Activated CD8-positive, alpha-beta T cell treated with anti-CD3 and anti-CD28 coated beads, Interleukin-2, amount 10 ng/mL, durations not matched to agents 7 days and 5 days (primary cell): ENCODE measurements at places on chromosomes 6 and 20.

DNA sequence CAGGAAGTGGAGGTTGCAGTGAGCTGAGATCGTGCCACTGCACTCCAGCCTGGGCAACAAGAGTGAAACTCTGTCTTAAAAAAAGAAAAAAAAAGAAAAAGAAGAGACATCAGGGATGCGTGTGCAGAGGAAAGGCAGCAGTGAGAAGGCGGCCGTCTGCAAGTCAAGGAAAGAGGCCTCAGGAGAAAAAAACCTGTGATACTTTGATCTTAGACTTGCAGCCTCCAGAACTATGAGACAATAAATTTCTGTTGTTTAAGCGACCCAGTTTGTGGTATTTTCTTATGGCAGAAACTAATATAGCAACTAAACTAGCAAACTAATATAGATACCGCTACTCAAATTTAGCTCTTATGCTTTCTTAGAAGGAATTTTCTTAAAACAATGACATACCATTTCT is 36.1 kb downstream of the FGD2 start:
- no peak for DNase-seq

DNA sequence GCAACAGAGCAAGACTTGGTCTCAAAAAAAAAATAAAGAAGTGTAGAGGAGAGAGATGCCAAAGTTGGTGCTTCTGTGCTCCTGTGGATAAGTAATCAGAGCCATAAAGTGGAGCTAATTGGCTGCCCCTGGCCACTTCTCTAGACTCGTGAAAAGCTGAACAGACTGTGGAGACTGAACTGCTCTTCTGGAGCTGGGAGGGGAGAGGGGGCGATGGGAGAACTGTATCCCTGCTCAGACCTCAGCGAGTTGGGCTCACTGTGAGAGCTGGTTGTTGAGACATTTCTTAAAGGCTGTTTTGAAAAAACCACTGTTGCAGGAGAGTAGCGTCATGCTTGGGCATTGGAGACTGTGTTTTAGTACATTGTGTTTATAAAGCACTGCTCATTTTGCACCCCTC is 125.7 kb downstream of the TCP11 start:
- DNase-seq = no peak

- no peak for DNase-seq
These were observed 12.6 kb downstream of the ANKEF1 start for GRCh38 chr20:10047427-10047826.

GRCh38 chr6:44262467-44263353 is 2.6 kb downstream of the NFKBIE start:
- DNase-seq = no peak

- DNase-seq = no peak
These were observed 562 bp upstream of the SMLR1 start for GRCh38 chr6:130826442-130827246.
